Foreskin keratinocyte (primary cell): ENCODE measurements at places on chromosomes 12 and 14.

DNA sequence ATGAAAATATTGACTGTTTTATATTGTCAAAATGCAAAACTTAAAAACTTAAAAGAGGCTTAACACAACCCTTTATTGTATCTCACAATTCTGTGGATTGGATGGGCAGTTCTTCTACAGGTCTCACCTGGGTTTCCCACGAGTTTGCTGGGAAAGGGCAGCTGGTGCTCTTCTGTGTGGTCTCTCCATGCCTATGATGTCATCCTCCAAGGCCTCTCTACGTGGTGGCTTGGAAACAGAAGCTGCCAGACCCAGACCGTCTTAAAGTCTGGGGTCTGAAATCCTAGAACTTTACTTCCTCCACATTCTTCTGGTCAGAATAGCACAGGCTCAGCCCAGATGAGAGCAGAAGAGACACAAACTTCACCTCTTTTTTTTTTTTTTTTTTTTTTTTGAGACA, 36.5 kb upstream of the KICS2 start:
- no peak for DNase-seq

DNA sequence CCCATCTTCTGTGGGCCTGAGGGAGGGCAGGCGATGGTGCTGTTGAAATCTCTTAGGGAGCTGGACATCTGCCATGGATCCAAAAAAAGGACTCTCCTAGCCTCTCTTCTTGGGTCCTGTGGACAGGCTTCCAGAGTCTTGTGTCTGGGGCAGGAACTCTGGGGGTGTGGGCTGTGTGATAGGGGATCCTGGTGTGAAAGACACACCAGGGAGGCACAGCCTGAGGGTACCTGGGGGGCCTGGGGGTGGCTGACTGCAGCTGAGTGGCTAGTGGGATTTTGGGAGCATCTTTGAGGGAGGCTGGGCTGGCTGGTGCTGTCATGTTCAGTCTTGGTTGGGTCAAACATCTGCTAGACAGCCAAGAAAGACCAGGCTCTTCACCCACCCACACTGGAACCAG, 1.8 kb upstream of the KRT83 start:
- no peak for DNase-seq

DNA sequence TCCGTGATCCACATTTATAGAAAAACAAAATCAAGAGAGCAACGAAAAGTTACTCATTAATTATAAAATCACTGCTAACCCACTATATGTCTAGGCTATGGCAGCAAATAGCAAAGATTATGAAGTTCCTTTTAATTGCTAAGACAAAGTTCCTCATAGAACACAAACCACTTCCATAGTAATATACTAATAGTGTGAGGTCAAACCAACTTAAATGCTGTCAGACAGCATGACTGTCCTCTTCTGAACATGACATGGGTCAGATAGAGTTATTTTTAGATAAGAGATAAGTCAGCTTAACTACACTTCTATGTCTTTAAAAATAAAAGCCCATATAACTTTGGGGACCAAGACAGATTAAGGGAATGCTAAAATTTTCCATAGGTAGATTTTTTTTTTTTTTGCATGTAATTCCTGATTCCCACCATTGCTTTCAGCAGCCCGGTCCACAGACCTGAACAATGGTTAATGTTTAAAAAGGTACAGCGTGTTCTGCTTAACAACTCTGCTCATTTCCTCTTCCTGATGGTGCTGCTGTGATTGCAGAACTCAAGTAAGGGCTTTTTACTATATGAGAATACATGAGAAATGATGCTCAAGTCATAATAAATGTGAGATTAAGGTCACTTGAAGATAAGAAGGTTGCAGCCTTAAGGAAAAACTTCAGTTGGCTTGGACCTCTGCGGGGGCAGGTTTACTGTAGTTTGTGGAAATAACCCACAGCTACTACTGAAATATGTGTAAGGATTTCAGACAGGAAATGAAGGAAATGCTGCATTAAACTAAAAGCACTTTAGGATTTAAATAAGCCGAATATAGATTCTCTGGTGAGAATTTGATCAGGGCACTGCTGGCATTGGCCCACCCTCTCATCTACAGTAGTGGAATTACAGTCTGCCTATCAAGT, 37.7 kb upstream of the DUSP6 start:
- no peak for DNase-seq

DNA sequence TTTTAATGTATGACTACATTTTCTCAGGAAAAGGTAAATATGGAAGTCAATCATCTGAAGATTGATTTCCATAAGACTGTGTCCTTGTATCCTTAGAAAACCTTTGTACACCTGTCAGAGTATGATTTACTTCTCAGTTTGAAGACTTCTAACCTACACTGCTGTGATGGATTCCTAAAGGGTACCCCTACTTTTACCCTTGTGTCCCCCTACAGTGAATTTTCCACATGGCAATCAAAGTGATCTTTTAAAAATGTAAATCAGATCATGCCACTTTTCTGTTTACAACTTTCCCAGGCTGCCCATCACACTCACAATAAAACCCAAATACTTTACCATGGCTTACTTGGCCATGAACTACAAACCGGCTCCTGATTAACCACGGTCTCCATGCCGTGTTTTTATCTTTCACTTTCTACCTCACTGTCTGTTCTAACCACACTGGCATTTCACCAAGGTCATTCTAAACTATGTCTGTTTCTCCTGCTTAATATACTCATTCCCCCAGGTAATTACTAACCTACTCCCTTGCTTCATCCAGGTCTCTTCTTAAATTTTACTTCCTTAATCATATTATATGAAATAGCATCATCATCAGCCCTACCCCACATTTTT, 8.1 kb downstream of the DNAI7 start:
- DNase-seq, result no peak

DNA sequence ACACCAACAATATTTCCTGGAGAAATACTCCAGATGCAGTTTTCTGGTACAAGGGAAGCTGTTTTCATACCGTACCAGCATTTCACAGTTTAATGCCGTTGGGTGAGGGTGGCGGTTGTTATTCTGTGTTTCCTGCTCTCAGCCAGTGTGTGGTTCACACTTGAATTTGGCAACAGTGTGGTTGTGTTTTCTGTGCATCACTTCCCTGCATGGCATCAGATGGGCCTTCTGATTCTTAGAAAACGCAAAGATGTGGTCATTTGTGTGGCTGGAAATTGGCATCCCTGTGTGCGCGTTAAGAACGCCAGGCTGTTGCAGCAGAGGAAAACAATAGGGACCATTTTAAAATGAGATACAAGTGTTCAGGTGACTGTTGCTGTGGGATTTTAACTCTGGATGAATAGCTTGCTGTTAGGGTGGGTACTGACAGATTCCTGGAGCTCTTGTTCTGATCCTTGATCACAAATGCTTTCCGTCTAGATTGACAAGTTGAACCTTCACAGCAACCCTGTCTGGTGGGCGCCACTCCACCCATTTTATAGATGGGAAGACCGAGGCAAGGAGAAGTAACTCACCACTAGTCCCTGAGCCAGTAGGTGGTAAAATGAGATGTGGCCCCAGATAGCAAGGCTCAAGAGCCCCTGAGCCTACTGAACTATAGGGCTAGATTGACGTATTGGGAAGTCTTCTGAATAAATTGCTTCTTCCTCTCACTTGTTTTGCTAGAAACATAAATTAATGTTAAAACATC, 231.2 kb downstream of the CHST11 start:
- no peak for DNase-seq

DNA sequence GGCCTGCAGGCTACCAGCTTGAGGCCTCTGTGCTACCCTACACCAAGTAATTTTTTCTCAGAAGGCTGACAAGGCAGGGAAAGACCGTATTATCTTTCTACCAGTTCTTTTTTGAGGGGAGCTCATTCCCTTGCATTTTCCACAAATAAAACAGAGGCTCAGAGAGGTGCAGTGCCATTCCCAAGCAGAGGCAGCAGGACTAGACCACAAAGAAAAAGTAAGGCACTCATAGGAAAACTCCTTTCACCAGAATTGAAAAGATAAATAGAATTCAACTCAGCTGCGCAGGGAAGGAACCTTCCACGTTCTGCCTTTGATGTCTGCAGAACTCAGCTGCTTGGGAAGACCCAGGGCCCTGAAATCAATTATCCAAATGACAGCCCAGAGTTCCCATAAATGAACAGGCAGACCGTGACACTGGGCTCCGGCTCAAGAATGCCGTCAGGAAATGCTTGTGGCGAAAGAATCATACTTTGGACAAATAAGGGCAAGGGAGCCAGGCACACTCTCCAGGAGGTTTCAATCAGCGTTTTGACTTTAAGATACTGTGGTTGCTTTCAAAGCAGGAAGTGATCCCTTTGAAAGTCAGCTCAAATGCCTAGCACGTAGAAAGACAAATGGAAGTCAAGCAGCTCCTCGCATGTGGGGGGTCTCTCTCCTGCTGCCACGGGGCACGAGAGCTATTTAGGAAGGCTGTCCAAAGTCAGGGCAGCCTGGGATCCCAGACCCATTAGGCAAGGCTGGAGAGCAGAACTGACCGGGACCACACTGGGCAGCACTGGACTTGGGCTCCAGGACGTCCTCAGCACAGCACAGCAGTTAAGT, 14.0 kb downstream of the KCTD10 start:
- DNase-seq, result peak; percentile 57

- DNase-seq, result peak; percentile 58
These were observed 1650.9 kb upstream of the SEL1L start for GRCh38 chr14:83184531-83184930.

DNA sequence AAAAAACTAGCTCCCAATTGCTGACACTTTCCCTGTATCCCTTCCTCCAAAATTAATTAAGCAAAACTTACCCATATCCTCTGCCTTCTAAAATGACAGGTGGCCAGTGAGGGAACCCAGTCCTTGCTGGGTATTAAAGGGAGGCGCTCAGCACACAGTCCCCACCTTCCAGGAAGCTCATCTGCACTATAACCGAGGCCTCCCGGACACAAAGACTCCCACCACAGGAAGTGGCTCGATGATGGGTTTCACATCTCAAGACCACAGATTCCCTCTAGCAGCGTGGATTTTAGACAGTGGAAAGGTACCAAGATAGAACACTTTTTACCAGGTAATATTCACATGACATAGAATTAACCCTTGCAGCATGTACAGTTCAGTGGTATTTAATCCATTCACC, 126.8 kb upstream of the NCOR2 start:
- DNase-seq, result no peak

DNA sequence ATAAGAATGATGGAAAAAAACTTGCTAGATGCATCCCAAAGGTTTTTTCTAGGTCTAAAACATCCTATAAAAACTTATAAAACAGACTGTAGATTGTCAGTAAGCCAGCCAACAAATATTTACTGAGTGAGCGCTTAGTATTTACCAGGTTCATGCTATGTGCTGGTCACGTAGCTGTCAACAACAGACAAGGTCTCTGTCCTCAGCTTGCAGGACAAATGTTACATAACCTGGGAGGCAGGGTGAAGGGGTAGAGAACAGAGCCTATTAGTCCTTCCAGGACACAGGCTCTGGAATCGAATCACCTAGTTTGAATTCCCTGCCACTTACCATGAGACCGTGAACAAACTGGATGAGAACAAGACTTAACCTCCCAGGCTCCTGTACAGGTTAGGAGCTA, 6.4 kb downstream of the NFYB start:
- DNase-seq, result no peak

DNA sequence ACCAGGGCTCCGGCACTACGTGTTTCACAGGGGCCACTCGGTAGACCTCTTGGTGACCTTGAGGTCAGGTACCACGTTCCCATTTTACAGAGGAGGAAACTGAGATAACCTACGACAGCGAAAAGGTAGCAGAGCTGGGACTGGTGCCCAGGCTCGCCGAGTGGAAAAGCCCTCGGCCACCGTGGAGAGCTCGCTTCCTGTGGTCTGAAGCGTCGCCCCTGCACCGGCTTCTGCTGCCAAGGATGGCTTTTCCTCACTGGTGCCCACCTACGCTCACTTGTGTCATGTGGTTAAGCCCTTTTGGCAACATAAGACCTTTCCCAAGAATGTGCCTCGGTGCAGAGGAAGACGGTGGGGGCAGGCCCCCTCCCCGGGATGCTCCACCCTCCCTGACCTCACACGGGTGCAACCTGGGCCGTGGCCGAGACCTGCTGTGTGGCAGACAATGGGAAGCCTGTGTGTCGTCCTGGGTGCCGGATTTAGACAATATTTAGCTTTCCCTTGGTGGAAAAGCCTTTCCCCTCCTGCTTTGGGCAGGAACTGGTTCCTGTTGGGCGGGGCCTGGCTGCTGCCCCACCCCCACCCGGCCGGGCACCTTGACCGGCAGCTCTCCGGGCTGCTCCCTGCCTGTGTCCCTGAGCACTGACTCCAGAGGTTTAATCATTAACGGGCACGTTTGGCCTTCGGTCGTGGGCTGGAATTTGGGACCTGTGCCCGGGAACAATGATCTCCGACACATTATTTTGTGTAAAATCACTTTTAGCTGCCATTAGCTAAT, 32.4 kb upstream of the PPP1R13B start:
- DNase-seq, result no peak

GRCh38 chr12:82400819-82401218, 42.5 kb downstream of the METTL25 start:
- DNase-seq, result no peak

GRCh38 chr14:104384776-104385071, 194.8 kb upstream of the C14orf180 start:
- DNase-seq, result no peak

DNA sequence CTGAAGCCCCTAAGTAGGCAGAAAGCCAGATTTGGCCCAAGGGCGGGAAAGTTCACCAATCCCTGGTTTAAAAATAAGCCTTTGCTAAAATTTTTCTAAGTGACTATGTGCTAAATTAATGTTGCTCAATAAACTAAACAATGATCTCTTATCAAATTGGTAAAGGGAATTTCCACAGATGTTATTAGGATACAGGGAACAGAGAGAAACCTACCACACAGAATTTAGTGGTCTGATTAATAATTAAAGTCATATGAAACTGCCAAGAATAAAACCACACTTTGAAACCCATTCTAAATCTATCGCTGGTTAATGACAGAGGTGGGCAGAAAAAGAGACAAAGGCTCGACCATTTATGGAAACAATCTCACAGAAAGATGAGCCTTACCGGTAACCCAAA, 22.0 kb downstream of the ANAPC5 start:
- DNase-seq, result no peak

DNA sequence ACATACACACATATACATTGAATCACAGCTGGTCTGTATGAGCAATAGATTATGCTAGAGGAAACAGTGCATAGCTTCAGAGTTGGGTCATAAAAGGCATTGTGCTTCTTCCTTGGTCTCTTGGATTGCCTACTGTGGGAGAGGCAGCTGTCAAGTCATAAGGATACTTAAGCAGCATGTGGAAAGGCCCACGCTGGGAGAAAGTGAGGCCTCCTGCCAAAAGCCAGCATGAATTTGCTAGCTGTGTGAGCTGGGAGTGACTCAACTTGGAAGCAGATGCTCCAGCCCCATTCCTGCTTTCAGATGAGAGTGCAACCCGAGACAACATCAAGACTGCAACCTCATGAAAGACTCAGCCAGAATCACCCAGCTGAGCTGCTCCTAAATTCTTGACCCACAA, 311.9 kb upstream of the TBX3 start:
- DNase-seq, result peak; percentile 73

DNA sequence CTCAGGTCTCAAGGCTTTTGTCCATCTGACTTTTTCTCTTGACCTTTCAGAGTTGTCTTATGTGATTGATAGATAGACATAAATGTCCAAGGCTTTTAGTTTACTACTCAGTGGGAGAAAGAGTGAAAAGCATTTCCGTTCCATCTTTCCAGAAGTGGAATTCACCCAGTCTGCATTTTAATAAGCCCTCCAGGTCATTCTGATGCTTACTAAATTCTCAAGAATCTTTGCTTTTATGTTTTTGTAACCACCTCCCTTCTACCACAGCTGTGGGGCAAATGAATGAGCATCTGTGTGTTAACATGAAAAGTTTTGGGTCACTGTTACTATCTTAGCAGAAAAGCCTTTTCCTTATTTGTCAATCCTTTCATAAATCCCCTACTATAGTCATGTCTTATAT, 251.4 kb downstream of the LRIG3 start:
- DNase-seq, result peak; percentile 86
